ENCODE measurements at places on chromosomes 16 and 17. TPM values are rescaled to one million over a fixed set of nuclear protein-coding genes. Genes with fewer than 3 reads are reported as not detected.

GRCh38 chr17:11514981-11515680 is 83.1 kb upstream of the DNAH9 start:
- DNase-seq = no peak
- H3K27me3 ChIP-seq = no peaks in the 10 kb centered on the region
- H3K36me3 ChIP-seq = no peaks in the 10 kb centered on the region
- H3K4me3 ChIP-seq = no peak overlapping the region
- H3K27ac ChIP-seq = no peak overlapping the region

MLKL gene
- total RNA-seq = 18.0 TPM

DNA sequence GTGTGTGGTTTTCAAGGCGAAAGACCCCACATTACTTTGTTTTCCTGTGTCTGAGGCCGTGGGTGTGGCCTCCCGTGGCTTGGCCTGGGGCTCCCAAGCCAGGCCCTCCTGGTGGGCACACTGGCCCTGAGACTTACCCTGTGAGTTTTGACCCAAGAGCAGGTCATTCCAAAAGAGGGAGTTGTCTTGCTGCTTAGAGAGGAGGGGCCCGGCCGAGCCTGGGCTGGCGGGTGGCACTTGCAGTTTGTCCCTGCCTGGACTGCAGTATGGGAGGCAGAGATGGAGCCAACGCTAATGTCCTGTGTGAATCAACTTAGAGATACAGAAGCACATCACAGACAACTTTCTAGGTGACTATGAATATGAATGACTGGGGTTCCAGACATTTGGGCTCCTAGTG is 22.7 kb downstream of the PLEKHG4 start:
- H3K27me3 ChIP-seq = no peaks in the 10 kb centered on the region
- no peak overlapping the region for H3K27ac ChIP-seq
- DNase-seq = no peak
- no peak overlapping the region for H3K4me3 ChIP-seq

GRCh38 chr17:67649891-67650290 is 67.8 kb upstream of the NOL11 start:
- H3K36me3 ChIP-seq = no peaks in the 10 kb centered on the region
- no peaks in the 10 kb centered on the region for H3K4me1 ChIP-seq
- DNase-seq = no peak
- no peak overlapping the region for H3K4me3 ChIP-seq

DNA sequence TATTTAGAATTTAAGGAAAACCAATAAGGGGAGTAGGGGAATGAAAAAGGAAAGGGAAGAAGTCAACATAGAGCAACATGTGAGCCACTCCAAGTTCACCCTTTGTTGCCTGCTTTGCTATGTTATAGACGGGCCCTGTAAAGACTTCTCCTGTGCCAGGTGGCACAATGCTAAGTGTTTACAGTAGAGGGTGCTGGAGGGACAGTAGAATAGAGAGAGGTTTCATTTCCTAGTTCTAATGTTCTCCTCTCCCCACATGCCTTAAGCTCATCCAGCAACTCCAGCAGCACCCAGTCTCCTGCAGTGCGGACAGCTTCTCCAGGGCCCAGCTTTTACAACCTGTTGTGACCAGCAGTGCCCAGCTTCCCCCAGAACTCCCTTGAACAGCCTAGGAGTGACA is 468.0 kb downstream of the HS3ST3B1 start:
- DNase-seq = no peak
- H3K4me3 ChIP-seq = no peak overlapping the region
- no peaks in the 10 kb centered on the region for H3K36me3 ChIP-seq
- no peaks in the 10 kb centered on the region for H3K27me3 ChIP-seq
- no peaks in the 10 kb centered on the region for H3K4me1 ChIP-seq

DNA sequence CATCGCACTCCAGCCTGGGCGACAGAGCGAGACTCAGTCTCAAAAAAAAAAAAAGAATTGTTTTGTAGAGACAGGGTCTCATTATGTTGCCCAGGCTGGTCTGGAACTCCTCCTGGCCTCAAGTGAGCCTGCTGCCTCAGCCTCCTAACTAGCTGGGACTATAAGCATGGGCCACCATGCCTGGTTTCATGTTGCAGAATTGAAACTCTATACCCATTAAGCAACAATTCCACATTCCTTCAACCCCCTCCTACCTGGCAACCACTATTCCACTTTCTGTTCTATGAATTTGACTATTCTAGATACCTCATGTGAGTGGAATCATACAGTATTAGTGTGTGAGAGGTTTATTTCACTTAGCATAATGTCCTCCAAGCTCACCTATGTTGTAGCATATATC is 24.5 kb downstream of the RNF135 start:
- H3K27ac ChIP-seq = no peak overlapping the region
- H3K4me1 ChIP-seq = no peaks in the 10 kb centered on the region
- peaks cover 22% of the 10 kb centered on the region for H3K36me3 ChIP-seq
- H3K27me3 ChIP-seq = no peaks in the 10 kb centered on the region
- H3K4me3 ChIP-seq = no peak overlapping the region

AURKB gene
- total RNA-seq = 2.2 TPM

- H3K27ac ChIP-seq = no peak overlapping the region
- no peak for DNase-seq
These were observed 30.2 kb upstream of the FAAP100 start for GRCh38 chr17:81582341-81582740.

DNA sequence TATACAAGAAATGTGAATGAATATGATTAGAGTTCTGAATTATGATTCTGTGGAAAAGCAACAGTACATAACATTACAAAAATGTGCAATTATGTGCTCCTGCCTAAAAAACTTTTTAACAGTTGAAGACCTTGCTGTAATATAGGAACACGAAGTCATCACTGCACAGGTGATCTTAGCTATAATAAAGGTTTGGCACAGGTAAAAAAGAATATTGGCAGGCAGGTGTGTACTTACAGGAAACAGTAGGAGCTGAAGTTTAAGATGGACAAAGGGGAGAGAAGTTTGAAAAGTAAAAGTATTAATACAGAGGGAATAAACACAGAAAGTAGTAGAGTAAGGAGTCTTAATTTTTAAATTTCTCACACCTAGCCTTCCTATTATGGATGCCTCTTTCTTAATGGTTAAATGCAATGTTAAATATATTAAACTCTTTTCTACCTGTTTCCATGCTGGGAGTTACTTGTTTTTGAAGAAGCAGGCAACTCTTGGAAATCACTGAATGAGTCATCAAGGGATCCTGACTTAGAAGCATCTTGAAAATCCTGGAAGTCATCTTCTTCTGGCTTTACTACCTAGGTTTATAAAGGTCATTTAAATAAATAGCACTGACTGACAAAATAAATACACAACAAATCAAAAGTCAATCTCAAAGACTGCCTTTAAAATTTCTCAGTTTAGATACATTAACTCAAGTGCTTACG is 40.7 kb downstream of the SYNRG start:
- no peak overlapping the region for H3K27ac ChIP-seq
- H3K4me3 ChIP-seq = no peak overlapping the region
- no peaks in the 10 kb centered on the region for H3K4me1 ChIP-seq
- peaks cover 69% of the 10 kb centered on the region for H3K36me3 ChIP-seq
- H3K27me3 ChIP-seq = no peaks in the 10 kb centered on the region
